ENCODE measurements at places on chromosomes 13 and 19.

- DNase-seq: peak; percentile 37
Measured at GRCh38 chr19:5002143-5002542, 33.2 kb downstream of the KDM4B start.

DNA sequence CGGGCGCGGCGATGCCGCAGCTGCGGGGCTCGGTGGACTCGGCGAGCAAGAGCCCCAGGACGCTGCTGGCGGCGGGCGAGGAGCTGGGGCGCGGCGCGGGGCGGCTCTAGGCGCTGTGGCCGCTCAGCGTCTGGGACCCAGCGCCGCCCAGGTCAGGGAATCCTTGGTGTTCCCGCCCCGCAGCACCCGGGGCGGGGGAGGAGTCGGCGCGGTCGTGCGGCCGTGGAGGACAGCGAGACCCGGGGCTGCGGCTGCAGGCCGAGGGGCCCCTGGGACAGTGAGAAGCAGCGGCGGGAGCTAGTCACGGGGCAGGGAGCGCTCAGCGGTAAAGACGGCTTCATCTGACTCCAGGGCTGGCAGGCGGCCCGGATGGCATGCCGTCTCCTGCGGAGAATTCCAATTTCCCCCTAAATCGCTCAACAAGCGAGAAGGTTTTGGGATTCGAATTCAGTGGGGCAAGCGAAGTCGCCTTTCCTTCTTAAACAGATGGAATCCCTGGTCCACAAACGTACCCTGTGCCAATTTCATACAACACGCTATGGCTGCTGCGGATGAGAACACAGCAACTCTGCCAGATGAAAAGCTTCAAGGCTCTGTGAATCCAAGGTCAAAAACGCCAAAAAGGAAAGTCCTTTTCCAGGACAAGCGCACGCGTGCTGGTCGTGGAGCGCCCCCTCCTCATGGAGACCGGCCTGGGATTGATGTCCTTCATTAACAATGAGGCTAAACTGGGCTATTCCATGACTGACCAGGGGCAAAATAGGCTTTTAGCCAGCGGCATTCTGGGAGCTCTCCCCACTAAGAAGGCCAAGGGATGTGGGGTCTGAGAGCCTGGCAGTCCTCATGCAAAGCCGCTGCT lies 4.2 kb upstream of the ZSCAN4 start:
- no peak for DNase-seq

GRCh38 chr13:27375686-27376326 lies 48.6 kb upstream of the GTF3A start:
- DNase-seq: no peak

- no peak for DNase-seq
Measured at GRCh38 chr19:17078036-17078919, 2.7 kb downstream of the MYO9B start.

DNA sequence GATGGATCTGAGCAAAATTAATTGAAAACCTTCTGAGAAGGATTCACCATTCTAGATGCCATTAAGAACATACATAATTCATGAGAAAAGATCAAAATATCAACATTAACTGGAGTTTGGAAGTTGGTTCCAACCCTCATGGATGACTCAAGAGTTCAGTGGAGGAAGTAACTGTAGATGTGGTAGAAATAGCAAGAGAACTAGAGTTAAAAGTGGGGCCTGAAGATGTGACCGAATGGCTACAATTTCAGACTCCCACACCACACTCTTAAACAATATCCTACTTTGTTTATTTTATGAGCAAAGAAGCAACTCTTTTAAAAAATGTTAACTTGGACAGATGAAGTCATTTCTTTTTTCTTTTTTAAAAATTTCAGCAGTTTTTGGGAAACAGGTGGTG lies 354.3 kb downstream of the KLF12 start:
- no peak for DNase-seq

DNA sequence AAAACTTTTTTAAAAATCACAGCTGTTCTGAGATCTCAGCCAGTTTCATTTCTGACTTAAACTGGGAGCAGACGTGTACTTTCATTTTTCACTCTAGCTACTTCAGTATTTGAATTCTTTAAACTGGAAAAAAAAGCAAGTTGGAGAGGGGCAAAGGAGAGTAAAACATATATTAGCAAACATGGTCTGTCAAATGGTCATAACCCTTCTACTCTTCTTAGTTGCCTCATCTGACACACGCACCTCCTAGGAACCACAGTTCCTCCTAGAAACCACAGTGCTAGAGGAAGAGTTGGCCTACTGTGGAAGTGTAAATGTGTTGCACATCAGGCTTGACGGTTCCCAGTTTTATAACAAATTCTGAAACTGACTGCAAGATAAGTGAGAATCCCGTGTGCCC lies 47.2 kb downstream of the TM9SF2 start:
- no peak for DNase-seq

DNA sequence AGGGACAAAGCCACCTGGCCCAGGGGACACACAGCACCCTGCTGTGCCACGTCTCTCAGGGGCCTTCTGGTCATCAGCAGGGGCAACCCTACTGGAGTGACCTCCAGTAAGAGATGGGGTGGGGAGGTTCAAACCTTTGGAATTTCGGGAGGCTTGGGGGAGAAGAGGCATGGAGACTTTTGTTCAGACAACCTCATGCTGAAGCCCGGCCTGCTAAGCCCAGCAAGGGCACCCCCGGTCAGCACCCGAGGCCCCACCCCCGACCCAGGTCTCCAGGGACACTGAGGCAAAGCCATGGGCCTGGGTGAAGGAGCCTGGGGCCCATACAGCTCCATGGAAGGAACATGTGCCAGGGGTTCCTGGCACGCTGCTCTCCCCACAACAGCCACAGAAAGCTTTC lies 23.3 kb downstream of the ZNF787 start:
- no peak for DNase-seq

DNA sequence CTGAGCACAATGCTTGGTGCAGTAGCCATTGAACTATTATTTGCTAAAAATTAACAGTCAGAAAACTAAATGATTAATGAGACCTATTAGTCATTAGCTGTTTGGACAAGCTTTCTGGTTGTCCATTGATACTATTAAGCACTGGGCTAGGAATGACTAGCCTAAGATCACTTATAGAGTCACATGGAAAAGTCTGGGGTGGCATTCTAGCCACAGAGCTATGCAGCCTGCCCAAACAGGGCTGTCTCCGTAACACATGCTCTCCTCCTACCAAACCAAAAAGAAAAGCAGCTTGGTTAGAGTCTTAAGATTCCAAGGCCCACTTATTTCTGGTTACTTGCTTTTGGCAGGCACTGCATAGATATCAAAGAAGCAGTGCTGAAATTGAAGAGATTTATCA lies 193.5 kb upstream of the NBEA start:
- DNase-seq: no peak

- no peak for DNase-seq
Measured at GRCh38 chr19:52297601-52298364, 814 bp downstream of the ZNF480 start.

- no peak for DNase-seq
Measured at GRCh38 chr19:16496613-16496983, 404 bp downstream of the C19orf44 start.

GRCh38 chr13:110835721-110836604 lies 78.9 kb downstream of the ANKRD10 start:
- no peak for DNase-seq

GRCh38 chr13:65336087-65336749 lies 1893.9 kb downstream of the PCDH9 start:
- no peak for DNase-seq

DNA sequence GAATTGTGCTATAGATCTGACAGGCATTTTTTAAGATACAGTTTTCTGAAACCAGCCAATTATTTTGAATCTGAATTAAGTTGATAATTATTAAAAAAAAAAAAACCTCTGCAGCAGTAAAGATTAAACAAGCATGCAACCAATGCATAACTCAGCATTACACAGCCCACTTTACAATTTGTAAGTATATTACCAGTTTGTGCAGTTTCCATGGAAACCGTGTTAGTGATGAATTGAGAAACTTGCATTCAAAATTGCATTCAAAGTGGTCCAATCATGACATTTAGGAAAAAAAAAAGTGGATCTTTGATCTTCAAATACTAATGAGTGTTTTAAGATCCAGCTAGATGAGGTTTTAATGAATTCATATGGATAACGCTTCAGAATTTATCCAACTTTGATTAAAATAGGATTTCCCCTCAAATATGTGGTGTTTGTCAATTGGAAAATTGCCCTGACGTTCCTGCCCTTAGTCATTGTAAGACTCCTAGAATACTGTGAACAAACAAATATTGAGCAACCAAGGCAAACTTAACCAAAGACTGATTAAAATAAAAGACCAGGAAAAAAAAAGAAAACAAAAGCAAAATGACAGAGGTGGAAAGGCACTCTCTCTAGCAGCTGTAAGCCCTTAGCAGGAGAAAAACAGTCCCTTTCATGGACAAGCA lies 314.8 kb upstream of the MAB21L1 start:
- DNase-seq: no peak

DNA sequence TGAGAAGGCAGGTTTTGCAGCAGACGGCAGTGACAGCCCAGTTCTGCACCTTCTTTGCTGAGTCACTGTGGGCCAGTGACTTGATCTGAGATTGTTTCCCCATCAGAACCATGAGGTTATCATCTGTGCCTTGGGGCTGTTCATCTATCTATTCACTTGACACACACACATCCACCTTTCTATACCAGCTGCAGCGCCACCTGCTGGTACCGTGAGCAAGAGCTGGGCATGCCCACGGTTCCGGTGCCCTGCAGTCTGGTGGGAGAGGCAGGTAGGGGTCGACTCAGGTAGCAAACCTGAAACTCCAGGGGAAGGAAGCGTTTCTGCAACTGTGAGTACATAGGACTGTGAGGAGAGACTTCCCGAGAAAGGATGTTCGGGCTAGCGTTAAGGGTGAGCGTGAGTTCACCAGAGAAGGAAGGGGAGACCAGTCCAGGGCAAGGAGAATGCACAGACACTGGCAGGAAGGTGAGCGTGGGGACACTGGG lies 7.5 kb upstream of the LIN7B start:
- no peak for DNase-seq

GRCh38 chr19:40383668-40384248 lies 6.2 kb downstream of the HIPK4 start:
- DNase-seq: no peak

DNA sequence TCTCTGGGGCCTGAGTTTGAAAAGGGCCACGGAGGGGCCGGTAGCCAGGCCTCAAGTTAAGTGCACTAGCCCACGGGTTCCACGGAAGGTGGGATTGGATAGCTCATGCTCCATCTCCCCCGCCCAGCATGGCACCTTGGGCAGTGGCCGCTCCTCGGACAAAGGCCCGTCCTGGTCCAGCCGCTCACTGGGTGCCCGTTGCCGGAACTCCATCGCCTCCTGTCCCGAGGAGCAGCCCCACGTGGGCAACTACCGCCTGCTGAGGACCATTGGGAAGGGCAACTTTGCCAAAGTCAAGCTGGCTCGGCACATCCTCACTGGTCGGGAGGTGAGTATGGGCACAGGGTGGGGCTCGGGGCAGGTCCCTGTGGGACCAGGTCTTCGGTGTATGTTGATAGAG lies 7.8 kb downstream of the MARK4 start:
- no peak for DNase-seq

DNA sequence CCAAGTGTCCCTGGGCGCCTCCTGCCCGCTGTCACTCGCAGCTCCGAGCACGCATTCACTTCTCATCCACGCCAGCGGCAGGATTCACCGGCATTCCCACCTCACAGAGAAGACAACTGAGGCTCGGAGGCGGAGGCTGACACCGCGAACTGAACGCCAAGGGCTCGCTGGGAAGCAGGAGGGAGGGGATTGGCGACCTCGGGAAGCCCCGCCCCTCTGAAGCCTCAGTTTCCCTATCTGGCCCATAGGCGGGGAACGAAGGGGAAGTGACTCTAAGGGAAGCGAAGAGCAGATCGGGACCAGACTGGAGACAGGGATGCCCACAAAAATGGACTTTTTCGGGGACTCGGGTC lies 256 bp downstream of the MICOS13 start:
- no peak for DNase-seq

GRCh38 chr19:17309965-17310461 lies 650 bp downstream of the DDA1 start:
- no peak for DNase-seq

DNA sequence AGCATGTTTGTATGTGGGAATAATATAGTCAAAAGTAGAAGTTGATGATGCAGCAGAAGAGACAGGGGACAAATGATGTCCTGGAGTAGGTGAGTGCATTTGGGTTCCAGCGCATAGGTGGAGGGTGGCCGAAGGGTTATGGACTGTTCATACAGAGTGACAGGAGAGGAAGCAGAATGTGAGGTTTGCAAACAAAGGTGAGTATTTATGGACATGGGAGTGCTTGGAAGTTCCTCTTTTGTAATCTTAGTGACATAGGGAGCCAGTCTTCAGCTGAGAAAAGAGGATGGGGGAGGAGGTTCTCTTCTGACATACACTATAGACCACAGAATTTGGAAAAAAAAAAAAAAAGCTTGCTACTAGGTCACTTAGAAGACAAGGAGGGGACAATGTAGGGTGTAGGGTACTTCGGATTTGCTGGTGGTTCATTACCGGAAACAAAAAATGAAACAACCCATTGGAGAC lies 331.6 kb downstream of the DLEU7 start:
- no peak for DNase-seq

DNA sequence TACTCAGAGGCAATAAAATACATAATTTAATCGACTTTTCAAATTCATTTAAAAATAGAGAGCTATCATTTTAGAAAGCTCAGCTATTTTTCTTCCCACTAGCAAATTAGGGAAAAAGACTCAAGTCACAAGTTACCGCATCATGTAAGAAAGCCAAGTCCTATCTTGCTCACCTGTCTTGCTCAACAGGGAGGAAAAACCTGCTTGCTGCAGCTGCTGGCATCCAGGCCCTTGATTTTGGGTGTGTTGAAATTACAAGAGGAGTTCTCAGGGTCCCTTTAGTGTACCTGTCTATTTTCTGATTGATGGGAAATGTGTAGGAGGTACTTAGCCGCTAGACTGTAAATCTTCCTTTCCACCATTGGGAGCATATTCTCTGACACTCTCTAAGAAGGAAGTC lies 22.2 kb downstream of the SLC10A2 start:
- no peak for DNase-seq

GRCh38 chr13:99982036-99982730 lies 599 bp downstream of the ZIC2 start:
- DNase-seq: no peak

DNA sequence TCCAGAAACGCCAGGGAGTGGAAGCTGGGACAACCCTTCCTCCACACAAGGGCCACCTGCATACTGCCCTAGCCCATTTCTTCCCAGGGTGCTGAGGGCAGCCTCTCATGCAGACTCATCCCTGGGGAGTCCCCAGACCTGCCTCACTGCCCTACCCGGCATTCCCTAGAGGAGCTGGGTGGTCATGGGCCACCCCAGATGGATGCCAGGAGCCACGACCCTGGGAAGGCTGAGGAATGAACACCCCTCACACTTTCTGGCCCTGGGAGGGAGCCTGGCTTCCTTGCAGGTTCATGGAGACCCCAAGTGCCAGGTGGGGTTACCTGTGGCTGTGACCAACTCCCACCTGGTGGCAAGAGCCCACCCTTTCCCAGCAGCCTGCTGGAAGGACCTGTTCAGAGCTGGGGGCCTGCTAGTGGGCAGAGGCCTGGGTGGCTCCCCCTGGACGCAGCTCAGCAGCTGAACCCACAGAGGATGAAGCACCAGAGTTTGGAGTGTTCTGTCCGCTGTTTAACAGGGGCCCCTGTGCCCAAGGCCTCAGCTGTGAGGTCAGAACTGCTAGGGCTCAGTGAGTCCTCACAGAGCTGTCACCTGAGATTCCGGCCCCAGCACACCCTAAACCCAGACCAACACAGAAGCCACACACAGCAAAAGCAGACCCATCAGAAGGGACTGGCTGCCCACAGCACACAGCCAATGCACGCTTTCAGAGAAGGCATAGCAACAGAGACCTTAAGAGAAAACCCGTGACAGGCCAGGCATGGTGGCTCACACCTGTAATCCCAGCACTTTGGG lies 6.6 kb downstream of the ACP4 start:
- no peak for DNase-seq
